Heart left ventricle (tissue), 16 donors: ENCODE measurements at places on chromosomes 12 and 14. TPM values are rescaled to one million over a fixed set of nuclear protein-coding genes. Genes with fewer than 3 reads are reported as not detected.

The TMEM30B gene
- total RNA-seq, result 0.12 TPM

The FAM90A1 gene
- 0.14 TPM for total RNA-seq

The JKAMP gene
- total RNA-seq, result 31.3 TPM

The DIP2B gene
- 12.2 TPM for total RNA-seq

The LTBR gene
- 55.2 TPM for total RNA-seq

The PLA2G1B gene
- total RNA-seq, result 0.93 TPM

The EGLN3 gene
- total RNA-seq, result 46.5 TPM

DNA sequence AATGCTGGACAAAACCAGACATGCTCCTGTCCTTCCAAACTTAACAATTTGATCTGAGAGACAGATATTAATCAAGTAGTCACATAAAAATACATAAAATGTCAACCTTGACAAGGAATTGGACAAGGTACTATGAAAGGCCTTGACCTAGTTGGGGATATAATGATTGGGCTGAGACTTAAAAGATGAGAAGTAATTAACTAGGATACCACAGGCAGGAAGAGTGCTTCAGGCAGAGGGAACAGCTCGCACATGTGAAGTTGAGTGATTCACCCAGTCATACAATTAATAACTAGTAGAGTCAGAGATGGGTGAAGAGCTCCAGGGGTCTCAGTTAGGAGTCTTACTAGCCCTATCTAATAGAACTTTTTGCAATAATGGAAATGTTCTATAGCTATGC lies 259.5 kb downstream of the MSRB3 start:
- DNase-seq, result no peak

DNA sequence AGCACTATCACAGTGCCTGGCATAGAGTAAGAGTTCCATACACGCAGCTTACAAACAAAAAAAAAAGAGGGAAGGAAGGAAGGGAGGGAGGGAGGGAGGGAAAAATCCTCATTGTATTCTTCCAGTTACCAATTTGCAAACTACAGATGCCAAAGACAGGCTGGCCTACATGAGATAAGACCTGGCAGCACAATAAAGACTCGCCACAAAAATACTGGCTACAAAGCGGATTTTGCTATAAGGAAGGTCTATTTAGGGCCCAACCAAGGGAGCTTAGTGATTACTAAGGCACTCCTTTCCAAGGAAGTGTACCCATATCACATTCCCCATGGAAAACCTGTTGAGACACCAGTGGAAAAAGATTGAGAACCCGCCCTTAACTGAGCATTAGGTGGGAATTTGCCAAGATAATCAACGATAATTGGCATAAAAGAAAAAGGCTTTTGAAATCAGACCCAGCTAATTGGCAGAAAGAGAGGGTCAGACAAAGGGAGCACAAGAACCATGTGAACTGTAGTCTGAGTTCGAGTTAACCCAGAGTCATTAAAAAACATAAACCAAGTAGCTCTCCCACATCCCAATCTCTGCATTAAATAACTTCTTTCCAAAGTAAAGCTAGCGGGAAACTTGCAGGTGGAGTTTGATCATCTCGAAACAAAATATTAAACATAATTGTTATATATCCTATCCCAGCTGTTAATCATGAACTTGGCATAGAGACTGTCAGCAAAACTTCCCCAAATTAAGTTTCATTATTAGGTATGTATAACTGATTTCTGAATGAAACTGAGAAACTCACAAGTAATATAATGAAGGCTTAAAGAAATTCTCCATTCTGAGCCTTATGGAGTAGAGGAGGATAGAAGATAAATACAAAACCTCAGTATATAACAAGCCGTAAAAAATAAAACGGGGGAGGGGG lies 50.1 kb downstream of the PHLDA1 start:
- no peak for DNase-seq

- DNase-seq, result no peak
Measured at GRCh38 chr14:60856111-60856510, 121.5 kb downstream of the MNAT1 start.

- no peak for DNase-seq
Measured at GRCh38 chr14:54669721-54670561, 103.0 kb downstream of the SAMD4A start.

DNA sequence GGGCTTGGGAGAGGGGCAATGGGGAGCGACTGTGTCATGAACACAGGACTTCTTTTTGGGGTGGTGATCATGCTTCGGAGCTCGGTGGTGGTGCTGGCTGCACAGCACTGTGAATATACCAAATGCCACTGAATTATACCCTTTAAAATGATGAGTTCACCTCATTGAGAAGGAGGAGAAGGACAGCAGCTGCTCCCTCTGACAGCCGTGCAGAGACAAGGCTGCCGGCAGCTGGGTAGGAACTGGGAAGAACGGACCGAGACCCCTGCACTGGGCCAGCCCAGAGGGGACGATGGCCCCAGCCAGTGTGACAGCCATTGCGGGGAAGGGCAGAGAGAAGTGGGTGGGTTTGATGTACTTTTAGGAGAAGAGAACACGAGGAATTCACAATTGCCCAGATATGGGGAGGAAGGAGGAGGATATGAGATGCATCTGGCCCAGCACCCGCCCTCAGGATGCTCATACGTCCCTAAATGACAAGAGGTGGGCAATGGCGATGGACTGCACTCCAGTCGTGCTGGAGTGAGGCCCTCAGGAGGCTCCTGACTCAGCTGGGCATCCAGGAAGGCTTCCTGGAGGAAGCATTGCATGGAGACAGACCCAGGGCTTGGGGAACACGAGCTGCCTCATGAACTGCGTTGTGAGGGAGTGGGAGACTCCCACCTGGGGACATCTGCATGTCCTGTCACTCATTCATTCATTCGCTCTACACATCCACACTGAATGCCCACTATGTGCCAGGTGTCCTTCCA lies 64.3 kb upstream of the C14orf180 start:
- DNase-seq, result no peak

GRCh38 chr12:53292426-53292825 lies 2.9 kb upstream of the PFDN5 start:
- no peak for DNase-seq

DNA sequence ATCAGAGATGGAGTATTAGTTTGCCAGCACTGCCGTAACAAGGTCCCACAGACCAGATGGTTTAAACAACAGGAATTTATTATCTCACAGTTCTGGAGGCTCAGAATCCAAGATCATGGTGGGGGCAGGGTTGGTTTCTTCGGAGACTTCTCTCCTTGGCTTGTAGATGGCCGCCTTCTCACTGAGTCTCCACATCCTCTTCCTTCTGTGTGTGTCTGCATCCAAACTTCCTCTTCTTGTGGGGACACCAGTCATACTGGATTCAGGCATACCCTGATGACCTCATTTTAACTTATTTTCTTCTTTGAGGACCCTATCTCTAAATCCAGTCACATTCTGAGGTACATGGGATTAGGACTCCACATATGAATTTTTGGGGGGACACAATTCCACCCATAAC lies 455.5 kb downstream of the RGS6 start:
- DNase-seq, result no peak

- DNase-seq, result no peak
Measured at GRCh38 chr14:50967790-50968189, 23.5 kb upstream of the PYGL start.

- peak; percentile 70 for DNase-seq
Measured at GRCh38 chr14:34053666-34054065, 102.8 kb upstream of the EGLN3 start.

DNA sequence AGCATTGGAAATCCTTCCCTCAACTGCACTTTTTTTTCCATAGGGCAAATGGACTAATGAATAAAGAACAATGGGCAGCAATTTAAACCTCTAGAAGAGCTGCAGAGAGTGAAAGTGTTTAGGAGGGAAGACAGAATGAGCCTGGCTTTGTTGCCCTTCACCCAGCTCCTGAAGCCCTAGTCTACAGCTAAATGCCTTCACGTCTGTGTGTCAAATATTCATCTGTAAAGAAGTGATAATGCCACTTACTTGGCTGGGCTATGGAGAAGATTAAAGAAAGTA lies 45.6 kb downstream of the FLRT2 start:
- DNase-seq, result no peak

DNA sequence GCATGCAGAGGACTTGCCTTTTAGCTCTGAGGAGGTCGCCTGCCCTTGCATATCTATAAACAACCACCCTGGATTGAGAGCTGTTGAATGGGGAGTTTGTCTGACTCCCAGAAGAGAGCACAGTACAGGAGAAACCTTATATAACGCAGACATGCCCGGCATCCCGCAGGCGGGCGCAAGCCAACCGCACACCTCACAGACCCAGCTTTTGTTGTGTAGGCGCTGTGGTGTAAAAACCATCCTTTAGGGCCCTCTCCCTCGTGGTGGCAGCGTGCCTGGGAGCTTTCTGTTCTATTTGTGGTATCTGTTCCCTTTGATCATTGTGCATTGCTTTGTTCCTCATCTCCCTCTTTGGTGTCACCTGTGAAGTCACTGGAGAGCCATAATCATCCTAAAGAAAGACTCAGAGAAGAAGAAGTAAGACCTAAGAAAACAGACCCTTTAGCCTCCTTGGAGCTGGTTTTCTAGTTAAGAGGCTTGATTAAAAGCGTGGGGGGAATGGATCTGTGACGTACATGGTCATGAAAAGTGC lies 77.7 kb downstream of the ETV6 start:
- DNase-seq, result no peak

GRCh38 chr12:113152196-113152834 lies 2.8 kb downstream of the CFAP73 start:
- DNase-seq, result no peak

- no peak for DNase-seq
Measured at GRCh38 chr14:63248211-63248610, 44.0 kb downstream of the RHOJ start.

DNA sequence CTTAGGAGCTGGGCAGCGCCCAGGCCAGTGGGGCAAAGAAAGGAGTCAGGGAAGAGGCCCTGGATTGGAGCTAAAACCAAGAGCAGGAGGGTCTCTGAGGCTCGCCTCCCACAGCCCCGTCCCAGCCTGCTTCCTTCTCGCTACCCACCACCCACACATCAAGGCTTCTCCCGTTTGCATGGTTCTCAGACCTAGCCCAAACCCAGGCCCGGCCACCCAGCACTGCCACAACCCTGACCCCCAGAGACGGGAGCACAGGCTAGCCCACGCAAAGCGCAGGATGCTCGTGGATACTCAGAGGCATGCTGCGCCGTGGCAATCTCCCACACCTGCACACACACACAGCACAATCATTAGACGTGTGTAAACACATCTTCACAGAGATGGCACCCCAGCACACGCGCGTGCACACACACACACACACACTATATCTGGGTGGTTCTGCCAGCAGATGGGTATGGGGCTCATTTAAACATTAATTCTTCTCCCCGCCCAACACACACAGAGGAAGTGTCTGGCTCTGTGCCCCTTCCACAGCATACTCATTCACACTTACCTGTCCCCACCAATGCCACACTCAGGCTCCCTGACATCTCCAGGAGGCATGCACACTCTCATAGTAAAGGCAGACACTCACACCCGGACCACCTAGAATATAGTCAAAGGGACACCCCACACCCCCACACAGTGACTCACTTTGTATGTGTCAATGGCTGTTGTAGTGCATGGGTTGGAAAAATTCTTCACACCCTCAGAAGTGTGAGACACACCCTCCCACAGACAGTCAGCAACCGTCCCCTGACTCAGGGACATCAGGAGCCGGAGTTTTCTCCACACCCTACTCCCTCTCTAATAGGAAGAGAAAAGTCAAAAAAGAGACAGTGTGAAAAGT lies 1.1 kb downstream of the CARMIL3 start:
- peak; percentile 16 for DNase-seq

DNA sequence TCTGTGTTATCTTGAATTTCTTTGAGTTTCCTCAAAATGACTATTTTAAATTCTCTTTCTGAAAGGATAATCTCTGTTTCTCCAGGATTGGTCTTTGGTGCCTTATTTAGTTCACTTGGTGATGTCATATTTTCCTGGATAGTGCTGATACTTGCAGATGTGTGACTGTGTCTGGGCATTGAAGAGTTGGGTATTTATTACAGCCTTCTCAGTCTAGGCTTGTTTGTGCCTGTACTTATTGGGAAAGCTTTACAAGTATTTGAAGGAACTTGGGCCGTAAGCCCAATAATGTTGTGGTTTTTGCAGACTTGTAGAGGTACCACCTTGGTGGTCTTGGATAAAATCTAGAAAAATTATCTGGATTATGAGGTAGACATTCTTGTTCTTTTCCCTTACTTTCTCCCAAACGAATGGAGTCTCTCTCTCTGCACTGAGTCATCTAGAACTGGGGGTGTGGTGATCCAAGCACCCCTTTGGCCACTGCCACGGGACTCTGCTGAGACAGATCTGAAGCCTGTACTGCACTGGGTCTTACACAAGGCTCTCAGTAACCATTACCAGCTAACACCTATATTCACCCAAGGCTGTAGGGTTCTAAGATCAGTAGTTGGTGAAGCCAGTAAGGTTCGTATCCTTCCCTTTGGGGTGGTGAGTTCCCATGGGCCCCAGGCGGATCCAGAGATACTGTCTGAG lies 703.7 kb upstream of the MGAT4C start:
- no peak for DNase-seq

DNA sequence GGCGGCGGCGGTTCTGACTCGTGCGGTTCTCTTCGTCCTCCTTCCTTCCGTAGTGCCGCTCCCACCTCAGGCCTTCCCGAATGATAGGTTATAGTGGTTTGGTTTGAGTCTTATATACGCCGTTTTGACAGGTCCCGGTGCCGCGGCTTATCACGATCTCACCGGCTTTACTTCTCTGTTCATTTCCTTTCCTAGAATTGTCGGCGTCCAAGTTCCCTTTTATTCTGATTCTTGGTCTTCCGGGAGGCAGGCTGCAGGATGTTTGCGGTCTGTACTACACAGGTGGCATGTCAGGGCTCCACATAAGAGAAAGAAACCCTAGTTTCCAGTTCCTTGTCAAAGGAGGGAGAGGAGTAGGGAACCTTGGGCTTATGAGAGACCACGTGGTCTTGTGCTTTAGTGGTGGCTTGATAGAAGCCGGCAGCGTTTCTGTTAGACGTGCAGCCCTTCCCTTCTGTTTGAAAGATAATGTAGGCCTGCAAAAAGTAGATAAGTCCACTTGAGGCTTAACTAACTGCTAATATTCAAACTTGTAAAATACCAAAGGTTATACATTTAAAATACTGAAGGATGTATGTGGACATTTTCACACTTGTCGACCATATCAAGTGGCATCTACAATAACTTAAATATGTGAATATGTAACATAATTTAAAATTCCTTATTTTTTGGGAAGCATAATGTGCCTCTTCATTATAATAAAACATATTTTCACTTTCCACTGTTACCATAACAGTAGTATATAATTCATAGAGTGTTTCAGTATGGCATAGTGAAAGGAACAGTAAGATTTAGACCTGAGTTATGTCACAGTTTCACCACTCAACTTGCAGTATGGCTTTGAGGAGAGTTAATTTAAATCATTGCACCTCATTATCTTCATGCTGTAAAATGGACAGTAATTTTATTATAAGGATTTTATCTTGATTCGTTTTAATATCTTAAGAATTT lies 804 bp downstream of the USP15 start:
- DNase-seq, result no peak
